Neural crest cell (in vitro differentiated cells): ENCODE measurements at places on chromosomes 1 and 21. TPM values are rescaled to one million over a fixed set of nuclear protein-coding genes. Genes with fewer than 3 reads are reported as not detected.

AMY2B gene
- total RNA-seq, result 2.7 and 3.4 TPM in 2 replicates

DNA sequence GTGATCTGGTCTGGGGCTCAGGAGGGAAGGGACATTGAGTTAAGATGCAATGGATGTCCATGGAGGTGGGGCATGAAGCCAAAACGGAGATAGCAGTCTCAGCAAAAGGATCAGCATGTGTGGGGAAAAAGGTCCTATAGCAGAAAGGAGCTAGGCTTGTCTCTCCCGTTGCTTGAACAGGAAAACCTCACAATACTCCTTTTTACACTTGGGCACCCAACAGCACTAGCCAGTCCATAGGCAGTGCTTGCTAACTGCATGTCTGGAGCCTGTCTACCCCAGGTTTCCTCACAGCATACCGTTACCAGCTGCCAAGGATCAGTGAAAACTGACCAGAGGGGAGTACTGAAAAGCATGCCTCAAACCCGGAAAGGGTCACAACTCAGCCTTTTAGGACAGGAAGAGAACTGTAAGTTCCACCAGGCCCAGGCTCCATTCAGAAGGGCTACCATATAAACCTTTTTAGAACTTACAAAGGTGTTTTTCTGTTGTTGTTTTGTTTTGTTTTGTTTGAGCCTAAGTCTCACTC lies 78.6 kb downstream of the JAK1 start:
- no peak for DNase-seq

DNA sequence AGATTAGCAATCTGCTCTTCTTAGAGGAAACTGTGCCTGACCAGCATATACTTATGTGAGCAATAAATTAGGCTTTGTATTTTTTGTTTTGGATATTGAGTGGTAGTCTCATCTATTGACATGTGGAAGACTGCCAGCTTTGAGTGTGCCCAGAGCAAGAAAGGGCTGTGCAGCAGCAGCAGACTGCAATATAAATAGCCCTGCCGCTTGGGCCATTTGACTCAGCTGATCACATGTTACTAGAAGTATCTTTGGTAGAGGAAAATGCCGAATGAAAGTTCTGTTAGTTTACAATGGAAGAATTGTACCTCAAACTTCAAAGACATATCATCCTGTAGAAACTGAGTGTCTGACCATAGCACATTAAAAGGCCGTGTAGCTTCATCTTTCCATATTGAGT lies 9.1 kb upstream of the PSMB2 start:
- DNase-seq, result no peak

DNA sequence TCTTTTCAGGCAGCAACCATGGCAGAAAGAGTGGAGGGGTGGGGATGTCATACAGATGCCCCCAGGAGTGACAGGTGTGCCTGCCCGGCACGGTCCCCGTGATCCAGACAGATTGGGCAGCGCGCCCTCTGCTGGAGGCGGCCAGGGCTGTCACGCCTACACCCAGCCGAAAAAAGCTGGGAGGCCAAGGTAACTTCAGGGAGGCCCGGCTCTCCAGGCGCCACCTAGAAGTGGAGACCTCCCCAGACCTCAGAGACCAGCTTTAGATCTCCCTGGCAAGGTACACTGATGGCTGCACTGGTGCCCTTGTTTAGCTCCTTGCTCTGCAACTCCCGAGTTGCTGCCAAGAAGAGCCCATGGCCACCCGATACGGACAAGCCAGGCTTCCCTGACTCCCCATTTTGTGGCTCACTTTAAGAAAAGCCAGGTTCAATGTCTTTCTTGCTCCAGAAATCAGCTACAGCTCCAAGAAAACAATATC lies 6.6 kb downstream of the GOLT1A start:
- DNase-seq, result peak; percentile 79

DNA sequence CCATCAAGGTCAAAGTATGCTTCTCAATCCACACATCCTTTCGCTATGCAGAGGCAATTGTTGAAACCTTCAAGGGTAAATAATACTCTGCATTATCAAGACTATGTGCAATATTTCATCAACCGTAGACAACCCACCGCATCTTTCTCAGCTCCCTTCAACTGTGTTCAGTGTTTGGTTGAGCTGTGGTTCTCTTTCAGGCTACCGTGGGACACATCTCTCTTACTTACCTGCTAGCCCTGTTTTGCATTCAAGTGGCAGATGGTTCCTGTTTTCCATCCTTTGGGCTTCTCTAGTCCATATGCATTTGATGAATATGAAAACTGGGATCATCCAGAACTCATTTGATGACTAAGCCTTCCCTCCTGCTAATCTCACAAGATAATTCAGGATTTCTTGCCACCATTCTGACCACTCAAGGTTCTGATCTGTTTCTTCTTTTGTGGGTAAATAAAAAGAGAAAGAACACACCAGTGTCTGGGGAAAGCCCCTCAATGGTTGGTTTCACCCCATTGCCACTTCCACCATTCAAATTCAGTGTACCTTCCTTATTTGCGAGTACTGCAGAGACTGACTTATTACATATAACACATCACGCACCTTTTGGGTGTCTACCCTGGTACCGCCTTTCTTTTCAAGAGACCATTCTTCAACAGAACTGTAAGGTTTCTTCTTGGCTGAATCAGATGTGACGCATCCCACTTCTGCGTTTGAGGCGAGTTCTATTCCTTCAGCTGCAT lies 61.7 kb downstream of the BACE2 start:
- no peak for DNase-seq

- no peak for DNase-seq
These were observed 166.9 kb upstream of the NFIA start for GRCh38 chr1:60915441-60915840.

GRCh38 chr1:85078903-85079302 lies 30.6 kb upstream of the MCOLN3 start:
- DNase-seq, result no peak

- DNase-seq, result no peak
These were observed 28.4 kb downstream of the WNT3A start for GRCh38 chr1:228034954-228035837.
